ENCODE measurements at places on chromosomes 1 and 21.

DNA sequence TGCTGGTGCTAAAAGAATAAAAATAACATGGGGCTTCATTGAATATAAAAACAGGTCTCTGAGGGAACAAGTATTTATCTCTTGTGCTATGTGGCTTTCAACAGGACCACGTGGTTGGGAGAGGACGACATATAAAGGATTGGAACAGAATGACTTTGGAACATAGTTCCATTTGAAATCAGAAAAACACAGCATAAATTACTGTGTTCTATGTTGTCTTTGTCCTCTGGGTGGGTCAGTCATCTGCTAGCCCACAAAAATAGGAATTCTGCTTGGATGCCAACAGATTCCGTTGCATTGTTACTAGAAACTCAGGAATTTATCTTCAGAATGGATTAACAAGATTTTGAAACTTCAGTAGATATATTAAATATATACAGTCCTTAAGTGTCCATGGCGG is 5.9 kb downstream of the CEP85 start:
- no peak for DNase-seq

DNA sequence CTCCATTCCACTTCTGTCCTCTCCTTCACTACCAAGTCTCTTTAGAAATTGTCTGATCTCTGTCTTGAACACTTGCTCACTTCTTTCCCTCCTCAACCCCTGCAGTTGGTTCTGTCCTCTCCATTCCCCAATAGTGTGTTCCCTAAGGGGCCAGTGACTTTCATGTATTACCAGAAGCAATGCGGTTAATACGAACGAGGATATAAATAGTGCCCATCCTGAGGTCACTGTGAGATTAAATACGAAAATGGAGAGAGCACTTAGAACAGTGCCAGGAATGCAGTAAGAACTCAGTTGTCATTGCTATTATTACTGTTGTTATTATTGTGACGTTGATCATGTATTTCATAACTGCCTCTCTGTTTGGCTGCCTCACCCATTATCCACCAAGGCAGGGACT is 53.0 kb upstream of the ARTN start:
- DNase-seq, result no peak

GRCh38 chr1:73100216-73100615 is 817.9 kb upstream of the NEGR1 start:
- DNase-seq, result no peak

- DNase-seq, result no peak
These were observed 61.7 kb downstream of the ARID4B start for GRCh38 chr1:235266325-235266724.

DNA sequence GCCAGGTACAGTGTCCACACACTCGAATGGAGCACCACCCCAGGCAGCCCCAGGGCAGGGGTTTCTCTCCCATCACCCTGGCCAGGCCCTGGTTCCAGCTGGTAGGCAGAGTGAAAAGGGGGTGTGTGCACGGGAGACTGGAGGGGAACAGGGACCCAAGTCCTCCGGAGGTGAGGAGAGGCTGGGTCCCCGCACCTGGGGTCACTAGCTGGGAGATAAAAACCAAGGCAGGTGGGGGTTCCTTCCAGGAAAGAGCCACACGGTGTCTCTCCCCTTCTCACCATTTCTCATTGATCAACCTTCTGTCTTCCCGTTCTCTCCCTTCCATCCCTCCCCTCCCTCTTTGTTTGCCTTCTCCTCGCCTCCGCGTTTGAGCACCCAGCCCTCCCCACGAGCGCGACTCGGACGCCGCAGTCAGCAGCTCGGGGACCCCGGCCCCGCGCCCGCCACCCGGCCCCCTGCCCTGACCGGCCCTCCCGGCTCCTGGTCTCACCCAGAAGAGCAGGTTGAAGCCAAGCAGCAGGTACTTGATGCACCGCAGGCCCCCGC is 358 bp downstream of the TSPAN2 start:
- no peak for DNase-seq

GRCh38 chr1:911875-912739 is 11.6 kb upstream of the SAMD11 start:
- no peak for DNase-seq

- DNase-seq, result no peak
These were observed 168.2 kb upstream of the C1orf105 start for GRCh38 chr1:172252321-172252720.

GRCh38 chr1:74963120-74963519 is 171.1 kb upstream of the LHX8 start:
- no peak for DNase-seq

- no peak for DNase-seq
These were observed 139.6 kb downstream of the S1PR1 start for GRCh38 chr1:101376121-101377083.

- DNase-seq, result no peak
These were observed 57.2 kb downstream of the IGSF5 start for GRCh38 chr21:39802217-39802616.

DNA sequence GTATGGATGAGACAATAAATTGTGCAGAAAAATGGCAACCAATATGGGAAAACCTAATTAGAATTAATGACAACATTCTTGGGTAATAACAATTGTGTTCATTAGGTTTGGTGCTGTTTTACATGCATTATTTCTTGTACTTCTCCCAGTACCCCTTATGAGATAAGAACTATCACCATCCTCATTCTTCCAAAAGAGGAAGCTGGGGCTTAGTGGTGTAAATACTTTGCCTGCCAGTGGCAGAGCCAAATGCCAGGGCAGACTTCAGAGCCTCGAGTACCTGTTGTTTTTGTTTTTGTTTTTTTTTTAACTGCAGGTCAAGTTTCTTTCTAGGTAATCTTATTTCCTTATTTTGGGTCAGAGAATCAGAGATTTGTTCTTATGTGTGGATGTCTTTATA is 206.4 kb downstream of the RHOU start:
- no peak for DNase-seq

DNA sequence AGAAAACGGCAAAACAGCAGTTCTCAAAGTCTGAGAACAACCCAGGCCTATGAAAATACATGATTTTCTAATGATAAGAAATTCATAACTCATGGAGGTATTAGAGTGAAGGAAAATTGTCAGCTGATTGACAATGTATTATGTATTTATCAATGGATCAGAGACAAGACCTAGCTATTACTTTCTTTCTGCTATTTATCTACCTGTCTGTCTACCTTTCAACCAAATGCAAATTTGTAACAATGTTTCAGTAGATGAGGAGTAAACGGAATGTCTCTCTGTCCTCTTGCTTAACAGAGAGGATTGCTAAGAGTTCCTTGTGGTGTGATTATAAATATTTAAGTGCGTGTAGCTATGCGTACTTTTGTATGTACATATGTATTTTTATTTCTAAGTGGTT is 568.7 kb upstream of the RGS18 start:
- DNase-seq, result no peak

- DNase-seq, result no peak
These were observed 20.8 kb downstream of the LRRC8B start for GRCh38 chr1:89545264-89546038.

DNA sequence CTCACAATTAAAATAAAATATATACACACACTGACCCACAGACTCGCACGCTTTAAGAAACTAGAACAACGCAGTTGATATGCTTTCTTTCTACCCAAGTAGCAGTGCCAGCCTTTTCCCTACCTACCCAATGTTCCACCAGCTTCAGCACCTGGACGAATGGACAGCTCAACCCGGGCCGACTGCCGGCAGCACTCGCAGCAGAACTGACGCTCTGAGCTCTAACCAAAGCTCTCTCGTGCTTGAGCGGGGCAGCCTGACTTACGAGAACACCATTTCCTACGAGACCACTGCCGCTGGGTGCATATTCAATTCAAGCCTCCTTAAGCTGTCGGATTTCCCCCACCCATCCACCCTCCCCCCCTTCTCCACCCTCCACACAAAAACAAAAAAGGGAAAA is 127.4 kb upstream of the DPYD start:
- DNase-seq, result peak; percentile 25

DNA sequence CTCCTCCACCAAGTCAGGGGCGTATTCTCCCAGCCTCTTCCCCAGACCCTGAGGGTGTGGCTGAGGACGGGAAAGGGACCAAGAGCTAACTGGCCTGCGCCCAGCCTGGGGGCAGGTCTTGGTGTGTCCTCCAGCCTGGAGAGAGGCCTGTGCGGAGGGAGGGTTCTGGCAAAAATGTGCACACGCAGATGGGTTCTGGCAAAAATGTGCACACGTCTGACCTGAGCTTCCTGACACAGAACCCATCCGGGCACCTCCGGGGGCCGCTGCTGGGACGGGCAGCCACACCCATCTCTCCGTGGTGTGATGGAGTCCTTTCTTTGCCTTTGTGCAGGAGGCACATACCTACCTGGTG is 23.1 kb upstream of the PKP1 start:
- no peak for DNase-seq

GRCh38 chr1:203175827-203176241 is 208 bp upstream of the MYBPH start:
- no peak for DNase-seq

DNA sequence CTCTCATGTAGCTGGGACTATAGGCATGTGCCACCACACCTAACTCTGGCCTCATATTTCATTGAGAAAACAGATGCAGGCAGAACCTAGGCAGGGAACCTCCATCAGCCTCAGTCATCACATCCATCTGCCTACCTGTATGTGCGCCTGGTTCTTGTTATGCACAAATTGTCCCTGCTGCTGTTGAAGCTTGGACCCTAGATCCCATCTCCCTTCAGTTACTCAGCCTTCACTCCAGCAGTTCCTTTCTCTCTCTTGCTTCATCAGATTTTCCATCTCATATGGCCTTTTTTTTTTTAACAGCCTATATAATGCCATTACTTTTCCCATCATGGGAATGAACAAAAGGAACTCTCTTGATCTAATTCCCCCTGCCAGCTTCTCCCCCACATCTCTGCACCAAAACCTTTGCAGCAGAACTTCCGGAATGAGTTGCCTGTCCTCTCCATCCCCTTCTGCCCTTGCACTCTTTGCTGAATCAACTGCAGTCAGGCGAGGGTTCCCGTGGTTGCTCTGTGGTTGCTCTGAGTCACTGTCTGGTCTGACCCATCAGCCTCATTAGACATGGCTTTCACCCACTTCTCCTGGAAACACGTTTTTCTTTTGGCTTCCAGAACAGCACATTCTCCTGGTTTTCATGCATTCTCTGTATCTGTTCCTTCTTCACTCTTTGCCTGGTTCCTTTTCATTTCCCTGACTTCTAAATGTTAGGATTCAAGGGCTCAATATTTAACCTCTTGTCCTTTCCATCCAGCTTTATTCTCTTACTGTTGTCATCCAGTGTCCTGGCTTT is 41.5 kb downstream of the UBE4B start:
- peak; percentile 23 for DNase-seq
